ENCODE measurements at places on chromosomes 2 and 18. TPM values are rescaled to one million over a fixed set of nuclear protein-coding genes. Genes with fewer than 3 reads are reported as not detected.

DNA sequence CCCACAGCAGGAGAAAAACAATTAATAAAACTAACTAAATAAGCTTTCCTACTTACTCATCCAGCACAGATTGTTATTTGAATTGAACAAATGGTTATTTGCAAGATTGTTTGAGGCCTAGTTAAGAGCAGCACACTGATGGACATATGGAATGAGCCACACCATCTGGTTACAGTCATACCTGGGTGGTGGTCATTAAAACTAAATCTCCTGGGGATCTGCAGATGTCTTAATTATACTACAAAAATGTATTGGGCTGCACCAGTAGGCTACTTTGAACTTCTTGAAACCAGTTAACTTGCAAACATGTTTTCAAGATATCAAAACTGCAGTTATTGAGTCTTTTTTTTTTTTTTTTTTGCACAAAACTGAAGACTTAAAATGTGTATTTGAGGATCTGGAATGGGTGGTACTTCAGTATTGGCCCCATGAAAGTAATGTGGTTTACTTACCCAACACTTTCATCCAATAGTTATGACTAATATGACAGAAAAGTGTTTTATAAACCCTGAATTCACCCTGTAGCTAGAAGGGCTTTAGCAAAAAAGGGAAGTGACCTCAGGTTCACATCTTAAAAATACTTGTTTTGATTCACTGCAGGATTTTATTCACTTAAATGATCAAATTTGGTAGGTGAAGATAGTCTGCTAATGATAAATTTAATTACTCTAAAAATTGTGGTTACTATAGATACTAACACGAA lies 10.8 kb downstream of the AGFG1 start:
- DNase-seq, result no peak

DNA sequence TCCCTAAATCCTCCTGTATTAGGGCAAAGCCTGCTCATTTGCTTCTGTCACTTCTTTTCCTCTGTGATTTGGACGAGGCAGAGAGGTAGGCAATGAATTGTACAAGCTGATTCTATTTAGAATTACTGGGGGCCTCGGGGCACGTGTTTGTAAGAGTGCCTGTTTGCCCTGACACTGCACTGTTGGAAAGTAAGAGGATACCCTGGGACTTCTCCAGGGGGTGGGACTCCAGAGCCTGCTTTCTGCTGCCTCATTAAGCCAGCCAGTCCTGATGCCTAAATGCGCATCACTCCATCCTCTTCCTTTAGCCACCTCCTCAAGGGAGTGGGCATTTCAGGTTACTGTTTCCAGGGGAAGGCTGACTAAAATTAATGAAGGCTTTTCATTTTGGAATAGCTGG lies 134.3 kb downstream of the TDRD15 start:
- no peak for DNase-seq

DNA sequence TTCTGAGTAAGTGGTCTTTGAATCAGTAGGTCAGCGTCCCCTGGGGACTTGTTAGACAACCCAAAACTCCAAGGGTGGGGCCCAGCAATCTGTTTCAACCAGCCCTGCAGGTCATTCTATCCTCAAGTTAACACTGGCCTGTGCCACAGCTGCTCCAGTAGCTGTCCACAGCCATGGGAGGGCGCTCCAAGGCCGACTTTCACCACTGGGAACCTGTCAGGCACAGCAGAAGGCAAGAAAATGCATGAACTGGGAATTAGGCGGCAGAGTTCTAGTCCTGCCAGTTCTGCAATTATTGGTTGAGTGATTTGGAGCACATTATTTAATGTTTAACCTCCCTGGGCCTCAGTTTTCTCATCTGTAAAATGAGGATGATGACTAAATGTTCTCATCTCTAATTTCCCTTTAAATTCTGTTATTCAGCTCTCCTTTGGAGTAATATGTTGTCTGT lies 17.4 kb upstream of the MRPL33 start:
- DNase-seq, result peak; percentile 94

The ANKRD53 gene
- total RNA-seq, result not detected

Data from activated CD4-positive, alpha-beta T cell treated with anti-CD3 and anti-CD28 coated beads, Interleukin-2, amount 10 ng/mL, durations not matched to agents 24 days and 14 days (primary cell).